ENCODE measurements at places on chromosomes 3 and 15.

DNA sequence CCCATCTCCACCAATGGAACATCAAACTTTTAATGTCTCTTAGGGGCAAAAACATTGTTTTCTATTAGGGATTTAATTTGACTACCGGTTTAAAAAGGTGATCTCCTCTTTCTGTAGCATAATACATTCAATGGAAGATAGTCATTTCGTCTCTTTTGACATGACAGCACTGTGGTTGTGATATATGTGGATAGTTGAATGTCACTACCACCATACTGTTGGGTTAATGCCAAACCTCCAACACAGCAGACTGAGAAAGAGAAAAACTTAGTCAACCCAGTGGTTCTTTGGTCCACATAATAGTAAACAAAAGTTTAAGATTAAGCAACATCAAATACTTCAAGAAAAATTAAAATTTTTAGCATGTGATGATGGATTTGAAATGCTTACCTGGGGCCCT is 530.4 kb downstream of the AGBL1 start:
- no peak for DNase-seq

- no peak for DNase-seq
These were observed 141.4 kb downstream of the TP63 start for GRCh38 chr3:189772584-189772983.

GRCh38 chr3:187960820-187961219 is 193.1 kb upstream of the LPP start:
- DNase-seq, result no peak

DNA sequence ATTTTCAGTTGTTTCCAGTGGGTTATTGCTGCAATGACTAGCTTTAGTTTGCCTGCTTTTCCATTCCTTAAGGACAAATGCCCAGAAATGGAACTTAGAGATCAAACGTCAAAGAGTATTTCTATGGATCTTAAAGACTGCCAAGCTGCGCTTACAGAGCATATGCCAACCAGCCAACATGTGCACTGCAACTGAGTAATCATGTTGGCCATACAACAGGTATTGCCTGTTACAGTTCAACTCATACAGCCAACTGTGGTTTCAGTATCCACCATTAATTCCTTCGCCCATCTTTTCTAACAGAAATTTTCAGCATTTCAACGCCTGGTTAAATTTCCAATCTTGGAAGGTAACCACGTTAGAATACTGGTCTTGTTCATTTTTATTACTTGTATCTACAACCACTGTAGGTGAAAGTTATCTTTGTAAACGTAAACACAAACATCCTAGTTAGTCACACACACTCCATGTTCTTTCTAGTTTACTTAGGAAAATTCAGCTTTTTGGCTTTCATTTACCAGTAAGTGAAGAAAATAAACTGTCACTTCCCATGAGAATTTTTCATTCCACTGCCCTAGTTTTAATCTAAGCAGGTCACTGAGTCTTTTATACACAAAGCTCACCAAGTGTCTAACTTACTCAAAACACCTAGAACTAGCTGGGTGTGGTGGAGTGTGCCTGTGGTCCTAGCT is 3.9 kb downstream of the RPL32 start:
- no peak for DNase-seq

DNA sequence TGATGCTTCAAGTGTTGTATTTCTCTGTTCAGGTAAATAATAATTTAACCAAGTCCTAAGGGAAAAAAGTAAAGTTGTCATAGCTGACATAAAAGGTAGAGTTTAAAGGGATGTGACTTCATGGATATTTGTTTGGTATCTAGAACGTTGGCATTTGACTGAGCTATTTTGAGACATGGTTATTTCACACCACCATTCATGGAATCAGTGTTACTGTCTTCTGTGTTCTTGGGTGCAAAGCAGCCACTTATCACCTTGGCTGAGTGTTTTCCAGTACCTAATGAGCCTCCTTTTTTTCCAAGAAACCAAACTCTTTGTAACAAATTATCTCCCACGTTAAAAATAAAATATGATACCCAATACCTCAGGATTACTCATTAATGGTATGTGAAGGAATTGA is 155.8 kb downstream of the GHSR start:
- DNase-seq, result no peak

DNA sequence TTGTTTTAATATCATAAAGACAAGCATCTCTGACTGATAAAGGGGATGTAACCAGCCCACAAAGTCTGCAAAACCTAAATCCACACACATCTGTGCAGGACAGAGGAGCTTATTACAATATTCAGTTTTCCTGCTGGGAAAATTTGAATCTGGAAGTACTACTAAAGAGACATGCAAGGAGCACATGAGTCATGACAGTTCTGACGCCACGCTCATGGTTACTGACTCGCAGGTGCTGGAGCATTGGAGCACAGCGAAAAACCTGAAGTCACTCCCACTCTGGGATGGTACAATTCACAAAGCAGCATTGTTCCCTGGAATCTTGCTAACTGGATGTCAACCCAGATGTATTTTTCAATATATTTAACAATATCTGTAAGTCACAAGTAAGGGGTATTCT is 7.6 kb upstream of the ISL2 start:
- no peak for DNase-seq

DNA sequence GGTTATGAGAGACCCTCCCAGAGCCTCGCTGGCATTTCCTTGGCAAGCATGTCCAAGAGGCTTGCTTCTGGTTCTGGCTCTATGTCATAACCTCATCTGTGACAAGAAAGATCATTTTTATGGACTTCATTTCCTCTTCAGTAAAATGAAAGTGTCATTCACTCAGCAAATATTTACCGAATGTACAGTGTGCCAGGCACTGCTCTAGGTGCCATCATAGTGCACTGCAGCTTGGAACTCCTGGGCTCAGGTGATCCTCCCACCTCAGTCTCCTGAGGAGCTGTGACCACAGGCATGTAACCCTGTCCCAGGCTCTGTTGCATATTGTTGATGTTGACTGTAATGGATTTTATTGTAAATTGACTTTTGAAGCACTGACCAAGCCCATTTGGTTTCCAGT is 18.7 kb upstream of the ITPKA start:
- DNase-seq, result no peak

DNA sequence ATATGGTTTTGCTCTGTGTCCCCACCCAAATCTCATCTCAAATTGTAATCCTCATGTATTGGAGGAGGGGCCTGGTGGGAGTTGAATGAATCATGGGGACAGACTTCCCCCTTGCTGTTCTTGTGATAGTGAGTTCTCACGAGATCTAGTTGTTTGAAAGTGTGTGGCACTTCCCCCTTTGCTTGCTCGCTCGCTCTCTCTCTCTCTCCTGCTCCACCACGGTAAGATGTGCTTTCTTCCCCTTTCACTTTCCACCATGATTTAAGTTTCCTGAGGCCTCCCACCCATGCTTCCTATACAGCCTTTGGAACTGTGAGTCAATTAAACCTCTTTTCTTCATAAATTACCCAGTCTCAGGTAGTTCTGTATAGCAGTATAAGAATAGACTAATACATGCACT is 60.7 kb downstream of the GSK3B start:
- no peak for DNase-seq

- no peak for DNase-seq
These were observed 64.6 kb downstream of the LYSMD4 start for GRCh38 chr15:99668533-99669182.

DNA sequence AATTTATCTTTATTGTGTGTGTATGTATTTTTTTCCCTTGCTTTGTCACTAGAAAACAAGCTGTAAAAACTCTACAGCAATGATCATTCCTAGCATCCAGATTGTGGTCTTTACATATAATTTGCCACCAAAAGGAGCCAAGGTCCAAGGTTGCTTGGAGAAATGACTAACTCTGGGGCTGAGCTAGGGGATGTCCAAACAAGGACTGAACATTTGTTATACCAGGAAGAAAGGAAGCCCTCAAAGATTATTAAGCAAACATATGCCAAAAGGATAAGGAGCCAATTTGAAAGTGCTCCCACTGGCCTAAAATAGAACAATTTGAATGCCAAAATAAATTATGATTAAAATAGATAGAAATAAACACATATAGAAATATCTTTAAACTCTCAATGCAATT is 293.3 kb downstream of the ZIC1 start:
- DNase-seq, result no peak

DNA sequence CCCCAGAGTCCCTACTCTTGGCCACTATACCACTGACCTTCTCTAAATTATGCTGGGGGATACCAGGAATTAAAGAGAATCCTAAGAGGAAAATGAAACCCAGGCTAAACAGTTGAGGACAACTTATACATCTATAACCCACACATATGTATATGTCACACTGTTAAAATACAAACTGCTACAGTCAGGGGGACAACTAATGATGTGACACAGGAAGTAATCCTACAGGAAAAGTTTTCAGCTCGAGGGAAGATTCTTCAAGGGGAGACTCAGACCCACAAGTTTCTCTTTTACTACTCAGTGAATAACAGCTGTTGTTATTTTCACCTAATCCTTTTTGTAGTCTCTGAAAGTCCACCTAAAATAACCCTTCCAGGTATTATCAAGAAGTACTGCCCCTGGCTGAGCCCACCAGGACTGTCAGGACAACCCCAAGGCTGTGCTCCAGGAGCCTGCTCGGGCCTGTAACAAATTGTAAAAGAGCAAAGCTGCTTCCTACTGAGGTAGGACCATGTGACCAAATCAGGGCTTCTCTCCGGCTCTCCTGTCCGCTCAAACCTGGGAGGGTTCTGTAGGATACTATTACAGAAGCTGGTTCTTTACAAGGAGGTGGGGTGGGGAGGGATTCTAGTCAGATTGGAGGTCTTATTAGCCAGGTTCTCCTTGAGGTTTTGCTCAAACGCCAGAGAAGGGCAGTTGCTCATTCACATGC is 91.6 kb downstream of the SRGAP3 start:
- DNase-seq, result no peak

DNA sequence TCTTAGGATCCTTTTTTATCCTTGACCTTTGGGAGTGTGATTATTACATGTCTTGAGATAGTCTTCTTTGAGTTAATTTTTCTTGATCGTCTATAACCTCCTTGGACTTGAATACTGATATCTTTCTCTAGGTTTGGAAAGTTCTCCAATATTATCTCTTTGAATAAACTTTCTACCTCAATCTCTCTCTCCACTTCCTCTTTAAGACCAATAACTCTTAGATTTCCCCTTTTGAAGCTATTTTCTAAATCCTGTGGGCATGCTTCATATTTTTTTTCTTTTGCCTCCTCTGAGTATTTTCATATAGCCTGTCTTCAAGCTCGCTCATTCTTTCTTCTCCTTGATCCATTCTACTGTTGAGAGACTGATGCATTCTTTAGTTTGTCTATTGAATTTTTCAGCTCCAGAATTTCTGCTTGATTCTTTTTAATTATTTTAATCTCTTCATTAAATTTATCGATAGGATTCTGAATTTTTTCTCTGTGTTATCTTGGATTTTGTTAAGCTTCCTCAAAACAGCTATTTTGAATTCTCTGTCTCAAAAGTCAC is 12.1 kb downstream of the USF3 start:
- DNase-seq, result no peak

DNA sequence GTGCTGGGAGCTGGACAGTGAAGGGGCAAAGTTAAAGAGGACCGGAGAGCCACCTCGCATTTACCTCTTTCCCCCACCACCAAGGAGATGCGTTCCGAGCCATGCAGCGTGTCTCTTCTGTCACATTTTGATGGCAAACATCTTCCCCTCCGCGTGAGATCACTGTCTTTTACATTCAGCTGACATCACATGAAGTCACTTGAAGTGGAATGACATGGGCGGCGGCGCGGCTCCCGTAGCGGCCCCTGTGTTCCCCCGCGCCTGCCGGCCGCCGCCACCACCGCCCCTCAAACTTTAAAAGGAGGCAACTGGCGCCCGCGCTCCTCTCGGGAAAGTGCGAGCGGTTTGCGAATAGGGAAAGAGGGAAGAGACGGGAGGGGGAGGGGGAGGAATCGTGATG is at the start of gene FEZF2:
FEZF2 (minus strand) TSS at position 336 of the 400 bp plus-strand sequence. CDS start 682 bp downstream, outside the sequence.
- no peak for DNase-seq

DNA sequence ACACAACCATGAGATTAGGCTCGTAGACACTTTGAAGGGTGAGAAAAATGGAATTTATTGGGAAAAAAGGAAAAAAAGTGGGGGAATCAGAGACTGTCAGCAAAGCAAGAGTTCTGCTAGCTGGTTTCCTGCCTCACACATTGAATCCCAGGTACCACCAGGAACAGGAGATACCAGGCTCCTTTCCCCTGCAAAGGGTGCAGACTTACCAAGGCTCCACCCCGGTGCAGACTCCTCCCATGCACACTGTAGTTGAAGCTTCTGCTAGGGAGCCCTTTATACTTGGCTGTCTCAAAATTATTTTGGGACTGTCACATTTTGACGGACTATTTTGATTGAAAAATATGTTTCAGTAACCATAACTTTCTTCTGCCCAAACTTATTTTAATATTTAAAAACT is 819.9 kb upstream of the GBE1 start:
- DNase-seq, result no peak

GRCh38 chr15:93173369-93173768 is 84.4 kb upstream of the RGMA start:
- DNase-seq, result no peak

DNA sequence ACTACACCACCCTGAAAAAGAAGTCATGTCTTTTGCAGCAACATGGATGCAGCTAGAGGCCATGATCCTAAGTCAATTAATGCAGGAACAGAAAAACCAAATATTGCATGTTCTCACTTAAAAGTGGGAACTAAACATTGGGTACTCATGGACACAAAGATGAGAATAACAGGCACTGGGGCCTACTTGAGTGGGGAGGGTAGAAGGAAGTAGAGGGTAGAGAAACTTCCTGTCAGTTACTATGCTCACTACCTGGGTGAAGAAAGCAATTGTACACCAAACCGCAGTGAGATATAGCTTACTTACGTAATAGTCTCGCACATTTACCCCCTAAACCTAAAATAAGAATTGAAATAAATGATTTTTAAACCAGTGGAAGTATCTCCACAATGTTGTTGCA is 480.5 kb upstream of the ARRDC4 start:
- no peak for DNase-seq

DNA sequence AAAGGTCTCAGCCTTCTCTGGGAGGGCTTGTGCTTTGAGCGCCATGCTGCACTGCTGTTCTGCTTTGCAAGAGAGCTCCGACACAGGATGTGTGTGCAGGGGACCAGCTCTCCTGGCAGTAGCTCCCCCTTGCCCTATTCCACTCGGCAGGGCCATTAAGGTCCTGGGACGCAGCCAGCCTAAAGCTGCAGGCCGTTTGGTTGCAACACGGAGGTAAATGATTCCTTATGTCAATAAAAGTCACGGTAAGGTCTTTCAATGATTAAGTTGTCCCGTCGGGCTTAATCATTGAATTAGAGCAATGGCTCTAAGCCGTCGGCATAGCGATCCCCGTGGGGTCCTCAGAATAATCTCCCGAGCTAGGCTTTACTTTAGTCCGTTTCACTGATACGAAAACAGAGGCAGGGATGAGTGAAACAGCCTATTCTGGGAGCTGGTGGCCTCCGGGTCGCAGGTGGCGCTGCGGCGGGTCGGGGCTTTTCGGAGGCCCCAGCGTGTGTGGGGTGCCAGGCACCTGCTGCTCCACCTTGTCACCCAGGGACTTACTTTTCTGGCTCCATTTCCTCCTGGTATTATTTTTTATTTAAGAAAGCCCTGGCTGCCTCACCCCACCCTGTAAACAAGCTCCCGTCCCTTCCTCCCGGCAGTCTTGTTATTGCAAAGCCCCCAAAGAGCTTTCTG is 525.2 kb downstream of the OCA2 start:
- no peak for DNase-seq
